NCI-H1092 treated with DMSO at 0.1 percent for 48 hours (cell line): ENCODE measurements at places on chromosomes 16 and 17.

- peak; percentile 21 for DNase-seq
These were observed 173.6 kb downstream of the IRF8 start for GRCh38 chr16:86072328-86073102.

- no peak for DNase-seq
These were observed 25.0 kb upstream of the C16orf78 start for GRCh38 chr16:49348408-49349176.

DNA sequence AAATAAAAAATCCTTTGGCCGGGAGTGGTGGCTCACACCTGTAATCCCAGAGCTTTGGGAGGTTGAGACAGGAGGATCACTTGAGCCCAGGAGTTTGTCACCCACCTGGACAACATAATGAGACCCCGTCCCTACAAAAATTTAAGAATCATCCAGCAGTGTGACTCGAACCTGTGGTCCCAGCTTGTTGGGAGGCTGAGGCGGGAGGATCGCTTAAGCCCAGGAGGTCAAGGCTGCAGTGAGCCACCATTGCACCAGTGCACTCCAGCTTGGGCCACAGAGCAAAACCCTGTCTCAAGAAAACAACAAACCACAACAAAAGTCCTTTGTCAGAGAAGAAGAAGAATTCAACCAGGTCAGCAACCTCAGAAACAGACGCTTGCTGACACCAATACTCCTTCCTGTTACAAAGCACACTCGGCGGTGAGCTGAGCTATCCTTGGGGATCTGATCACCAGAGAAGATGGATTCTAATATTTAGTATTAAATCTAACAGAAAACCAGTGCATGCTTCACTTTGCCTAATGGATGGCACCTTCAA, 12.9 kb upstream of the PVALEF start:
- DNase-seq = no peak

DNA sequence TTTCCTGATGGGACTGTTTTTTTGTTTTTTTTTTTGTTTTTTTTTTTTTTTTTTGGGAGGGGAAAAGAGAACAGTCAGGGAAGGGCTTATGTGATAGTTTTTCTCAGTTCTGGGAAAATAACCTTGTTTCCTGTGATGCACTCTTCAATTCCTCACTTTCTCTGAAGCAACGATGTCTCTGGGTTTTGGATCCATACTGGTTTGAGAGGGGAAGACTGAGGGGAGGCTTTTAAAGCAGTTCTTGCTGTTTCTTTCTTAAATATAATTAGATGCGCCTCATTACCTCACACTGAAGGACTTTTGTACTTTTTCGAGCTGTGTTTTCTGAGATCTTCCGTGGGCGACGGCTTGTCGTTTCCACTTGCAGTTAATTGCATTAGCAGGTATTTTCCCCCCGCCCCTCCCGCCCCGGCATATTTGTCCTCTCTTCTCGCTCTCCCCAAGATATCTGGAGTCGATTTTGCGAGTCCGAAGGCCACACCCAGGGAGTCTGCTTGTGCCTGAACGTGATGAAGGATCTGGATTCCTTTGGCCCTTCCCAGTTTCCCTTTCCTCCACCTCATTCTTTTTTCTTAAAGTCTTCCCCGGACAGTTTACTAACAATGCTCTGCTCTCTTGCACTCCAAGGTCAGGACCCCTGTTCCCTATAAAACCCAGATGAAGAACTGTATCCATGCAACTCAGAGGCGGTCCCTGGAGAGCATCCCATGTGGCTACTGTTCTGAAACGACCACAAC, 125.2 kb upstream of the ZFHX3 start:
- peak; percentile 50 for DNase-seq

DNA sequence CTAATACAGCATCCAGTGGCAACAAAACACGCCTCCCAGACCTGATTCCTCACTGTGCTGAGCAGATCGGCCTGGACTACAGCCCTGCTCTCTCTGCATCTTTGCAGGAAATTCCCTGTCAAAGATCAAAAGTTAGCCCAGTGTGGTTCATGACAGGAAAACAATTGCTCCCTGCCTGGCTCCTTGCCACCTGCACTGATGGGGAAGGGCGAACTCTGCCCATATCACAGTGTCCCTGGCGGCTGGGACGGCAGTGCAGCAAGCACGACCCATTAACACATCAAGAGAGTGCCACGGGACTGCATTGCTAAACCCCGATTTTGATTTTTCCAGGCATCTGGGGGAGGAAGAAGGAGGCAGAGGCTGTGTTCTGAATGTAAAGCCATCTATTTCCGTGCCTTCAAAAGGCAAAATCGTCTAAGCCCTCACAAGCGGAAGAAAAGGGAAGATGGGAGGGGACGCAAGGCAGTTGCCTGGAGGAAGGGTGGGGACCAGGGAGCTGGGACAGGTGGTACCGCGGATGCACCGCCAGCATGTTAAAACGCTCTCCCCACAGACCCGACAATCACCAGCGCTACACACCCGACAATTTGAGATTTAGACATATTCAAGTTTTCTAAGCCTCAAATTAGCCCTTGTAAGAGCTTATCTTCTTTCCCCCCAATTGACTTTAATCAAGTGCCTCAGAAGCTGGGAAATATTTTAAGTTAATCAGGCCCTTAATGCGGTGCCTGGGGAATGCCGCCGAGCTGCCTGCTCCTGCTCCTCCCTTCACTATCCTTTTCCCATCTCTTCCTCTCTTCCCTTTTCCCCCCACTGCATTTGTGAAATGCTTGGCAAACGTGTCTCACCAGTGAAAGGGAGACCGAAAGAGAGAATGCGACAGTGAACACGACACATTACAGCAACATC, 238.8 kb upstream of the CDH5 start:
- DNase-seq = no peak

DNA sequence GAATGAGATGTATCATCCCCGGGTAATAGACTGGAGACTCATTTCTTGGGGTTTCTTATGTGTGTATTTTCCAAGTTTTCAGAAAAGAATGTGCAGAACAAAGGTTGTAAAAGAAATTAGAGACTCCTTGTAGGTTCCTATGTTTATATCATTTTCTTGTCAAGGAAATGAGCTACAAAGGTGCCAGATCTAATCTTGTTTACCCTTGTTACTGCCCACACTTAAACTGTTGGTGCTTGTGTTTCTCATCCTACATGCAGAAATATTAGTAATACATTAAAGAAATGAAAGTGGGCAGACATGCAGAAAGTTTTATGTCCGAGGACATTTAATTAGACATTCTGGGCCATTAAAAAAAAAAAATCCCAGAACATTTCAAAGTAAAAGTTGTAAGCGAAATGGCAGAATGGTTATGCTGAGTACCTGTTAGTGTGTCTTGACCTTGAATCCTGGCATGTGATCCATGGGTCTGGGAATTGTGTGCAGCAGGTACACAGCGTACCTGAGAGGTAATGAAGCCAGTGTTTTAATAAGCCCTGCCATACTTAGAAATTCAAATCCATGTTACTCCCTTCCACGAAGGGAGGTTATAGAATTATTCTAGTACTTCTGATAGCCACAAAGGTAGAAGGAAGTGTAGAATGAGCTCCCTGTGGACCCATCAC, 62.6 kb upstream of the CACNG5 start:
- DNase-seq = no peak

DNA sequence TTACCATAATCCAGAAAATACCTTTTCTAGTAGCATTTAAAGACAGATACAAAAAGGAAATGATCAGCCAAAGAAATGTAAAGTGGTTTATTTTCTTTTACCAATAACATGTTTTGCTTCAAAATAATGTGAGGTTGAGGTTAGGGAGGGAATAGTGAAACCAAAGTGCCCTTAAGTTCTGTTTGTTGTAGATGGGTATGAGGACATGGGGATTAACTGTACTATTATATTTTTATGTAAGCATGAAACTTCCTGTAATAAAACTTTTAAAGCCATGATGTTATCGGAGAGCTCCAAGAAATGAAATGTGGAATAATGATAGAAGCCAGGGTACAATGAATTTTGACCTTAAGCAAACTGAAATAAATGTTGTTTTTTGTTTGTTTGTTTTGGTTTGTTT, 9.9 kb downstream of the C16orf46 start:
- DNase-seq = no peak

- DNase-seq = no peak
These were observed 699 bp downstream of the MPRIP start for GRCh38 chr17:17042851-17043460.

GRCh38 chr16:56355221-56355620, 70.1 kb downstream of the AMFR start:
- DNase-seq = no peak

DNA sequence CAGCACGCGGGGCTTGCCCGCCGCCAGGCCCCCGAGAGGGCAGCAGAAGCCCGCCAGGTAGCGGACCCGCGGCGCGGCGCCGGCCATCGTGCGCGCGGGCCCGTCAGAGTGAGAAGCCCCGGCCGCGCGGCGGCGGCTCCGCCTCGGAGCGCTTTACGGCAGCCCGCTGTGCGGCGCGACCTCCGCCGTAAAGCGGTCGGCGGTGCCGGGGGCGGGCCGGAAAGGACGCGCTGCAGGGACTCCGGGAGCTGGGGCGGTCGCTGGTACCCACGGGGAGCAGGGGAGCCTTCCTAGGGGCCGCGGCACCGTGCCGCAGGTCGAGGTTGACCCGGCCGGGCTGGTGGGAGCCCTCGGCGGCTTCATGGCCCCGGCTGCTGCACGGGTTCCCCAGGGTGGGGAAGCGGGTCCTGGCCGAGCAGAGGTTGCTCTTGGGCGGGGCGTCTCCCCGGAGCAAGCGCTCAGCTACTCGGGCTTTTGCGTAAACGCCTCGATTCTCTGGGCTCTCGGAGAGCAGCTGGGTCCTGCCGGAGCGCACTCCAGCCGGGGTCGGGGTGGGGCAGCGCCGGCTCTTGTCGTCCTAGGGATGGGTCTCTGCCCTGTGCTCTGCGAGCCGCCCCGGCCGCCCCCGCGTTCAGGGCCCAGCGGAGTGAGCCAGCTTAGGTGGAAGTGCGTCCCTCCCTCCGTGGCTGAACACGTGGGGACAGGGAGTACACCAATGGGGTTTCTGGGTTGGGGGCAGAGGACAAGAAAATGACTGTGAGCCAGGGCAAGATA, at the start of gene FAAP100:
TSS of gene FAAP100 (minus strand) at position 110 of the 774 bp plus-strand sequence. CDS start at position 87, 23 bp downstream.
- DNase-seq = peak; percentile 67

DNA sequence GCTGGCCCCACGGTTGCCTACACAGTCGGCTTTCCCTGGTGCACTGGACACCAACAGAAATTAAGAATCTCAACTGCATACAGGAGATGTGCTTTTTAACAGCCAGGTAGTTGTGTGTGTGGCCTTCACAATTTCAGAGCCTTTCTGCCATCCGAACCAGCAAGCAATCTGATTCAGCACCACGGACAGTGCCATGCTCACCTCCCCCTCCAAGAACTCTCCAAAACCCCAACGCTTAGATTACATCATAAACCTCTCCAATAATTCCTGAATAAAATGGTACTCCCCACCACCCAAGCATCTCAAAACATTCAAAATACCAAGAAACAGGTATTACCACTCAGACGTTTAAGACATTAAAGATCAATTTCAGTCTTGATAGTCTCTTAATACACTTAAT, 31.8 kb downstream of the USP7 start:
- DNase-seq = no peak

DNA sequence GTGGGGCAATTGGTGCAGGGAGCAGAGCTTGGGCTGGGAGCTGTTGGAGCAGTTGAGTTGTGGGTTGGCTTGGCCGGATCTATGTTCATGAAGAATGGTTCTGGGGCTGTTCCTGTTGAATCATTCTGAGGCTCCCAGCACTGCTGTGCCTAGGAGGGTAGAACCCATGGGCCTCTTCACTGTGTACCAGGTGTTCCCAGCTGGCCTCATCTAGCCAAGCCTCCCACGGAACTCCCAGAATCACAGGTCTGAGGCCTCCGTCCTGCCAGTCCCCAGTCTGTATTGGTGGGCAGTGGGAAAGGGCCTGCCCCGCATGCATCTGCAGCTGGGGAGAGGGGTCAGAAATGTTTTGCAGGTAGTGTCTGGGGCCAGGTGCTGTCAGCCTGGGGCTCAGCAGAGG, 74.1 kb downstream of the MPRIP start:
- no peak for DNase-seq

DNA sequence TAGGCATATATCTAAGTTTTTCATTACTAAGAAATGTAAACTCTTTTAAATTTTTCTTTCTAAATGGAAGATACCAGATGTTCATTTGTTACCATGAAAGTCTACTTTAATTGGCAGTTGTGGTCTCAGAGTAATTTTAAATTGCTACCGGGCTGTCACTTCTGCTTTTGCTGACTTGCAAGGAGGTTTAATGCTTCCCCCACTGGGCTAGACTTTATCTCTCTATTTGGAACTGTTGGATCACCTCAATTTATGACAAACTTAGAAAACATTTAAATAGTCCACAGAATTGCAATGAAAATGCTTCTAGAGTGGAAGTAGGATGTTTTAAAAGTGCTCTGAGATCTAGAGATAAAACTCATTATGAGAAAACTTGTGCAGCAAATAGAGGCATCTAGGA, 479.8 kb upstream of the GOT2 start:
- no peak for DNase-seq

GRCh38 chr16:85304337-85304736, 192.1 kb upstream of the CIBAR2 start:
- no peak for DNase-seq

- DNase-seq = peak; percentile 79
These were observed 7.8 kb upstream of the N4BP1 start for GRCh38 chr16:48617711-48618148.

DNA sequence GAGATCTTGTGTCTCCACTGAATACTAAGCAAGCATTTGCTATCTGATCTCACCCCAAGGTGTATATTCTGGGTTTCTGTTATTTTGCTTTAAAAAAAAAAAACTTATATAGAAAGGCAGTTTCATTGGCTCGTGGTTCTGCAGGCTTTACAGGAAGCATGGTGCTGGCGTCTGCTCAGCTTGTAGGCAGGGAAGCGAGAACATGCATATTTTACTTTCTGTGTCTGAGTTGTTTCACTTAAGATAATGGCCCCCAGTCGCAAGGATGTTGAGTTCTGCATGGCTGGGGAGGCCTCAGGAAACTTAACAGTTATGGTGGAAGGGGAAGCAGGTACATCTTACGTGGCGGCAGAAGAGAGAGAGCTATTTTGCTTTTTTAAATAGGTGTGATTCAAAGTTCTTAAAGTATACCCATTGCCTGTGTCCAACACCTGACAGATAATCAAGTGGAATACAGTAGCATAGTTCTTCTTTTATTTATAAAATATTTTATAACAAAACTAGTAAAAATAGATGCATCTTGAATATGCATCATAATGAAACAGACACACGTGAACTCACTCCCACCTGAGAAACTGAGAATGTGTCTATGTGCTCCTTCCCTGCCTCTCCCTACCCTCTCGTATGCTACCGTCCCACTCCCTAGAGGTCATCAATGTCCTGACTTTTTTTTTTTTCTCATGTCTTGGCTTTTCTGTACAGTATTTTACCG, 15.4 kb upstream of the ARHGAP17 start:
- no peak for DNase-seq

DNA sequence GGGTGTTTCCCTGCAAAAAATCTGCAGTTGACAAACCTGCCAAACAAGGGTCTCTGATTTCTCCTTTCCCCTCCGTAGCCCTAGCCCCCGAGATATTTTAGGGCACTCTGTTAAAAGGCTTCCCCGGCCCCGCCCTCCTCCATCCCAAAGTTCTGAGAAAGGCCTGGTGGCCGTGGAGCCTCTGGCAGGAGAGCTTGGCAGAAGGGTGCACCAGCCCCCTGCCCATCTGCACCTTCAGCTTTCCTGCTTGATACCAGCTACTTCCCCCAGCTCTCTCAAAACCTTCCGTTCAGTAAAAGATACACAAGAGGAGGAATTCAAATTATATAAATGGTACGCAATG, 711 bp upstream of the CANT1 start:
- DNase-seq = no peak

GRCh38 chr16:23523321-23523720, 13.0 kb upstream of the GGA2 start:
- no peak for DNase-seq

- DNase-seq = no peak
These were observed 27.9 kb downstream of the SREBF1 start for GRCh38 chr17:17808706-17809432.
